ENCODE measurements at places on chromosomes 16 and 17.
A peak's percentile ranks its signal among the peaks of the same experiment; 100 is the strongest.

- no peak for DNase-seq
Observed at GRCh38 chr16:88358023-88358420, 24.7 kb upstream of the ZNF469 start.

- DNase-seq, result no peak
Observed at GRCh38 chr17:45135978-45136791, 698 bp downstream of the ACBD4 start.

DNA sequence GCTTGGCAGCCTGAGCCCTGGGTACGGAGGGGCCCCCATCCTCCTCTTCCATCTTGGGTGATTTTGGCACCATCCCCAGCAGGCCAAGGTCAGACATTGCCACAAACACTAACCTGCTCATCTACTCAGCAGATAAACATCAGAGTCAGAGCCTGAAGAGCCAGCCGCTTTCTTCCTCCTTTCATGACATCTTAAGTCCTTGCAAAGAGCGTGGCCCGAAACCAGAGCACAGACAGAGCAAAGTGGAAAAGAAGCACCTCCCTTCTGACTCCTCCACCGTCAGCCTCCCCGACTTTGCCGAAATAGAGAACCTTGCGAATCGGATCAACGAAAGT is 60.4 kb upstream of the RPH3AL start:
- DNase-seq, result no peak

- DNase-seq, result peak; percentile 16
Observed at GRCh38 chr16:68113059-68113761, 28.0 kb downstream of the NFATC3 start.

DNA sequence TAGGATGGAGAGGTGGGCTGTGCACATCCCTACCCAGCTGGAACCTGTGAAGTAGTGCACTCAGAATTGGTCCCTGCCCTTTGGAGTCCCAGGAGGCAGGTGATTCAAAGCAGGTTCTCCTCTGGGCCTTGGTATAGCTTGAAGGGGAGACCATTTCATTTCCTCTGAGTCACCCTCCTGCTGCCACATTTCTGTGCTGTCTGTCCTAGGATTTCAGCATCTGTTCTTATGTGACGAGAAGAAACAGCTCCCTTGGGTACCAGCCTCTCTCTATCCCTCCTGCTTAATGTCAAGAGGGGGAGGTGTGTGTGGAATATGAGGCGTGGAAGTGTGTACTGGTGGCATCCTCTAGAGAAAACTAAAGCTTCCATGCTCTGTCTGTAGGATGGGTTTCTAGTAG is 5.0 kb upstream of the NFE2L1 start:
- no peak for DNase-seq

- no peak for DNase-seq
Observed at GRCh38 chr16:52436339-52437276, 110.3 kb downstream of the TOX3 start.

- DNase-seq, result no peak
Observed at GRCh38 chr17:46270032-46270431, 24.9 kb upstream of the LRRC37A start.

- peak; percentile 84 for DNase-seq
Observed at GRCh38 chr16:79114759-79115158, 485.8 kb downstream of the MAF start.

DNA sequence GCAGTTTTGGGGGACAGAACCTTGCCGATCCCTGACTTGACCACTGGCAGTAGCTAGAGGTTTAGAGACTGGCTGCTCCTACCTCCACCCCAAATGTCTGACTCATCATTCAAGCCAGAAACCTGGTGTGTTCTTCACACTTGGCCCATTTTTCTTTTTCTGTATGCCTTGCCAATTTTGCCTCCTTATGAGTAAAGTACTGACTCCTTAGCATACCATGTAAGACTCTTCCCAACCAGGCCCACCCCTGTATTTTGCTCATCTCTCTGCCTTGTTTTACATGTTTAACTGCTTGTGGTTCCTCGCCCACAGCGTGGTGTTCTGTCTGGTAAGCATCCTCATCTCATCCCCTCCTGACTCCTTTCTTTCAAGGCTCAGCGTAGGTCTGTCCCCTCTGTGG is 37.9 kb downstream of the NUP88 start:
- DNase-seq, result no peak

GRCh38 chr17:65522751-65523404 is 38.6 kb downstream of the AXIN2 start:
- DNase-seq, result no peak

DNA sequence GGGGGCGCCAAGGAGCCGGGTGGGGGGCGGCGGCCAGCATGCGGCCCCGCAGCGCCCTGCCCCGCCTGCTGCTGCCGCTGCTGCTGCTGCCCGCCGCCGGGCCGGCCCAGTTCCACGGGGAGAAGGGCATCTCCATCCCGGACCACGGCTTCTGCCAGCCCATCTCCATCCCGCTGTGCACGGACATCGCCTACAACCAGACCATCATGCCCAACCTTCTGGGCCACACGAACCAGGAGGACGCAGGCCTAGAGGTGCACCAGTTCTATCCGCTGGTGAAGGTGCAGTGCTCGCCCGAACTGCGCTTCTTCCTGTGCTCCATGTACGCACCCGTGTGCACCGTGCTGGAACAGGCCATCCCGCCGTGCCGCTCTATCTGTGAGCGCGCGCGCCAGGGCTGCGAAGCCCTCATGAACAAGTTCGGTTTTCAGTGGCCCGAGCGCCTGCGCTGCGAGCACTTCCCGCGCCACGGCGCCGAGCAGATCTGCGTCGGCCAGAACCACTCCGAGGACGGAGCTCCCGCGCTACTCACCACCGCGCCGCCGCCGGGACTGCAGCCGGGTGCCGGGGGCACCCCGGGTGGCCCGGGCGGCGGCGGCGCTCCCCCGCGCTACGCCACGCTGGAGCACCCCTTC is 484 bp downstream of the FZD2 start:
- DNase-seq, result peak; percentile 32

DNA sequence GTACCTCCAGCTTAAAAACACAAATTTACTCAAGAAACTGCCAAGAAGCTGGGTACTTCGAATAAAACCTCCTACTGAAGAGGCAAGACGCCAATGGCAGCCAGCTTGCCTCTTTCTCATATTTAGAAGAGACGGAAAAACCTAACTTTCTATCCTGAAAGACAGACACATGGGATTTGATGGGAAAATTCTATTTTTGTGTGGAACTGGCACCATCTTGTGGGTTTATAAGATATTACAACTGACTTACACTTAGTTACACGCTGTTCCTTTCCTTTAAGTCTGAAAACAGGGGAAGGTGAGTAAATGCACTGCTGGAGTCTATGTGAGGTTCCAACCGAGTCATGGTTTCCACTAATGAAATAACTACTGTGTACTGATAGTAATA is 10.3 kb downstream of the ZNF18 start:
- DNase-seq, result peak; percentile 16

- peak; percentile 13 for DNase-seq
Observed at GRCh38 chr17:82041144-82041814, 3.8 kb upstream of the DCXR start.

All from inflammatory macrophage treated with lipopolysaccharide for 4 hours (primary cell).